ENCODE measurements at places on chromosomes 6 and 20.

DNA sequence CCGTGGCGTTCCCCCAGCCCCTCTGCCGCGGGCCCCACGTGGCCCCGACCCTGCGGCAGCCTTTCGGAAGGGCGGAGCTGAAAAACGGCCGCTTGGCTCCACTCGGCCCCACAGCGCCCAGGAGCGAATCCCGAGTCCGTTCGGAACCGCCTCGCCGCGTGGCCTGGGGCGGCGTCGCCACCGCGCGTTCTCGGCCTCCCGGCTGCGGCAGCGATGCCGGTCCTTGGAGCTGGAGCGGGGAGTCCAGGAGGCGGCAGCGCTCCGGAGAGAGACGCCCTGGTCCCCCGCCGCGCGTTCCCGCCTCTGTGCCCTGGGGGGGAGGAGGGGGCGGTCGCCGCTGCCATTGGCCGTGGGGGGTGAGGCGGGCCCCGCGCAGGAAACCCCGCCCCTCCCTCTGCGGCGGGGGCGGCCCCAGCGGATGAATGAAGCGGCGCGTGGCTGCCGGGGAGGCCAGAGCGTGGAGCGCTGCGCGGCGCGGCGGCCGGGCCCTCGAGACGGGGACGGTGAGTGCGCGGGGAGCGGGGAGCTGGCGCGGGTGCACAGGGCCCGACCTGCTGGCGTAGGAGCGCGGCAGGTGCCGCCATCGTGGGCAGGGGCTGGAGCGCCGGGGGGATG lies at the start of gene SLCO4A1:
TSS of gene SLCO4A1 (plus strand) at position 453 of the 615 bp plus-strand sequence. CDS start 13,952 bp downstream, outside the sequence.
- peak; percentile 25 for DNase-seq

- no peak for DNase-seq
These were observed 91.6 kb downstream of the LINC00237 start for GRCh38 chr20:21014528-21014927.

GRCh38 chr6:30325150-30325872 lies 1.4 kb upstream of the TRIM39 start:
- DNase-seq: no peak

DNA sequence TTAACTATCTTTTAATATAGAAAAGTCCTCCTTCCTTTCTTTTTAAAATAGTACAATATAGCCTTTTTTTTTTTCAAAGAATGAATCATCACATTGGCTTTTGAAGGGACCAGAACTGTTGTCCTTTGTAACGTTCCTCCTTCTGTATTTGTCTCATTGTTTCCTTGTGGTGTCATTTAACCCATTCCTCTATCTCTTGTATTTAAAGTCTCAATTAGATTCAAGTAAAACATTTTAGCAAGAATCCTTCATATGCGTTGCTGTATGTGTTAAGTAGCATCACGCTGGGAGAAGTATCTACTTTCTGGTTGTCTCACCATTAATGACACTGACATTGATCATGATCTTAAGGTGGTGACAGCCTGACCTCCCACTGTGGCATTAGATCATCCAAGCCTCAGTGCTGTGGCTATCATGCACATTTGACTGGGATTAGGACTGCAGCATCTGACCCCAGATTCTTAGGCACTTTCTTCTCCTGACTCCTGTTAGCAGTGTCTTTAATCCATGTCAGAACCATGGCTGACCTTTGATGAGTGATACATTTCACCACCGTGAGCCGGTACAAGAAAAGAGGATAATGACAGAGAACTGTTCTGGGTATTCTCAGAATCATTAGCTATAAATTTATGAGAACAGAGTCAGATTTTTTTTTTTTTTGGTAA lies 67.5 kb upstream of the TFB1M start:
- DNase-seq: no peak

- DNase-seq: no peak
These were observed 130.0 kb downstream of the DLL1 start for GRCh38 chr6:170160628-170161611.

GRCh38 chr6:159170333-159170672 lies 1.1 kb downstream of the FNDC1 start:
- DNase-seq: no peak

GRCh38 chr20:42186337-42186736 lies 568.2 kb upstream of the CHD6 start:
- no peak for DNase-seq

DNA sequence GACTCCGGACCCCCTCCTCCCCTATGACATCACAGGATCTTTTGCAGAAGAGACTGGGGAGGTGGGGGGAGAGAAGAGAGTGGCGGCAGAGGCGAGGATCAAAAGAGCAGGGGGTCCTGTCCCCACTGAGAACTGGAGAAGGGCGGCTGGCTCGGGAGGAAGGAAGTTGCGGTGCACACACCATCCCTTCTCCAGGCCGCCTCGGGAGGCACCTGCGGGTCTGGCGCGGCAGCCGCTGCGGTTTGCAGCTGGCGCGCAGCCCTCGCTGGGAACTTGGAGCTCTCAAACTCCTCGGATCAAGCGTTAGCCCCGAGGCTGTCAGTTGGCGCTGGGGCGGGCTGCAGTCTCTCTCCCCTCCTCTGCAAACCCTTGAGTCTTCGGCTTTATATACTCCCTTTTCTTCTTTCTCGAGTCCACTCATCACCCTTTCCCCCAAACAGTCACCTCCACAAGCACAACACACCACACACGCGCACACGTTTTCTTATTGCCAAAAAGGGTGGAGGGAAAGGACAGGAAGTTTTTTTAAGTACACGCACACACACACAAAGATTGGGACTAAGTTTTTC lies 180.7 kb downstream of the TBXT start:
- no peak for DNase-seq

DNA sequence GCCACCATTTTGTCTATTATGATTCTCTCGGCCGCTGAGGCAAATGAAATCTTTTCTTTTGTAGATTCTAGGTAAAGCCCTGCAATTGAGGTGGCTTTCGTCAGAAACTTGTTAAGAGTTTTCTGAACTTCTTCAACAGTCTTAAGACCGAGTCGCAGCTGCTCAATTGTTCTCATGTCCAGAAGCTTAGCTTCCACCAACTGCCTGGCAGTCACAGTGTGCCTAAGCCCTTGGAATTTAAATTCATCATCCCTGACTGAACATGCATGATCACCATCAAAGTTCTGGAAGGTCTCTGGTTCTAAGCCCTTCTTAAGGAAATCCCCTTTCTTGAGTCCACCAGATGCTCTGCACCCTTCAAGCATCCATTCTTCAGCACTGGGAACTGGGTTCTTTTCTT lies 25.7 kb downstream of the DST start:
- DNase-seq: no peak

GRCh38 chr6:135323979-135324378 lies 142.9 kb downstream of the MYB start:
- DNase-seq: no peak

DNA sequence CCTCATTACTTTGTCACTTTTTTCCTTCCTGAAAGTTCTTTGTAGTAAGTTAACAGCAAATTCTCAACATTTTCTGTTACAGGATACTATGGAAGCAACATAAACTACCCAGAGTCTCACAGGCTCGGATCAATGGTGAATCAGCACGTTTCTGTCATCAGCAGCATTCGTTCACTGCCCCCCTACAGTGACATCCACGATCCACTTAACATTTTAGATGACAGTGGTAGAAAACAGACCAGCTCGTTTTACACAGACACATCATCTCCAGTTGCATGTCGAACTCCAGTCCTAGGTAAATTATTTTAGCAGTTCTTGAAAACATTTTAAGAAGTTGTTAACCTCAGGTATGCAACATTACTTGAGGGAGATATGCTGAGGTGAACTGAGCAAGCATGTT lies 51.6 kb downstream of the RFX6 start:
- no peak for DNase-seq

DNA sequence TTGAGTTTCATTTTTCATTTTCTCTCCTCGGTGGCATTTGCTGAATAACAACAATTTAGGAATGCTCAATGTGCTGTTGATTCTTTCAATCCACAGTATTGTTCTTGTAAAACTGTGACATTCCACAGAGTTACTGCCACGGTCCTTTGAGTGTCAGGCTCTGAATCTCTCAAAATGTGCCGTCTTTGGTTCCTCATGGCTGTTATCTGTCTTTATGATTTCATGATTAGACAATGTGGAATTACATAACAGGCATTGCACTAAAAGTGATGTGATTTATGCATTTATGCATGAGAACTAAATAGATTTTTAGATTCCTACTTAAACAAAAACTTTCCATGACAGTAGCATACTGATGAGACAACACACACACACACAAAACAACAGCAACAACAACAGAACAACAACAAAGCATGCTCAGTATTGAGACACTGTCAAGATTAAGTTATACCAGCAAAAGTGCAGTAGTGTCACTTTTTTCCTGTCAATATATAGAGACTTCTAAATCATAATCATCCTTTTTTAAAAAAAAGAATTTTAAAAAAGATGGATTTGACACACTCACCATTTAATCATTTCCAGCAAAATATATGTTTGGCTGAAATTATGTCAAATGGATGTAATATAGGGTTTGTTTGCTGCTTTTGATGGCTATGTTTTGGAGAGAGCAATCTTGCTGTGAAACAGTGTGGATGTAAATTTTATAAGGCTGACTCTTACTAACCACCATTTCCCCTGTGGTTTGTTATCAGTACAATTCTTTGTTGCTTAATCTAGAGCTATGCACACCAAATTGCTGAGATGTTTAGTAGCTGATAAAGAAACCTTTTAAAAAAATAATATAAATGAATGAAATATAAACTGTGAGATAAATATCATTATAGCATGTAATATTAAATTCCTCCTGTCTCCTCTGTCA lies 88.1 kb downstream of the SNAP25 start:
- DNase-seq: no peak

DNA sequence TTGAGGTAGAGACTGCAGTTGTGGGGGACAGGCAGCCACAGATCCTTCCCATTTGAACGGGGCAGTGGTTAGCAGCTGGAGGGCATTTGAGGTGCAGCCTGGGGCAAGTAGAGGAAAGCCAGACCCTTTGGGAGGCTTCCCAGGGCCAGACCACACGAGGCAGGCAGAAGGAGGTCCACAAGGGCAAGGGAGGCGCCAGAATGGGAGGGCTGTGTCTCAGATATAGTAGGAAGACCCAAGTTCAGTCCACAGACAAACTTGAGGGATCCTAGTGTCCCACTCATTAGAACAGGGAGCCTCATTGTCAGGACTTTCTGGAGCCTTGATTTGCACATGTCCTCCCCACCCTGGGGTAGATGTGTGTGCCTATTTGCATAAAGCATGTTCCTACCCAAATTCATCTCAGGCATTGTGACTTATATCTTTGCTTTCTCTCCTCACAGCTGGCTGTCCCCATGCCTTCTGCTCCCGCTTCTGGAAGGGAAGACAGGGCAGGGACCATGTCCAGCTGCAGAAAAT lies 166.0 kb downstream of the VEGFA start:
- DNase-seq: no peak

GRCh38 chr6:55141611-55142010 lies 32.7 kb upstream of the HCRTR2 start:
- DNase-seq: no peak

DNA sequence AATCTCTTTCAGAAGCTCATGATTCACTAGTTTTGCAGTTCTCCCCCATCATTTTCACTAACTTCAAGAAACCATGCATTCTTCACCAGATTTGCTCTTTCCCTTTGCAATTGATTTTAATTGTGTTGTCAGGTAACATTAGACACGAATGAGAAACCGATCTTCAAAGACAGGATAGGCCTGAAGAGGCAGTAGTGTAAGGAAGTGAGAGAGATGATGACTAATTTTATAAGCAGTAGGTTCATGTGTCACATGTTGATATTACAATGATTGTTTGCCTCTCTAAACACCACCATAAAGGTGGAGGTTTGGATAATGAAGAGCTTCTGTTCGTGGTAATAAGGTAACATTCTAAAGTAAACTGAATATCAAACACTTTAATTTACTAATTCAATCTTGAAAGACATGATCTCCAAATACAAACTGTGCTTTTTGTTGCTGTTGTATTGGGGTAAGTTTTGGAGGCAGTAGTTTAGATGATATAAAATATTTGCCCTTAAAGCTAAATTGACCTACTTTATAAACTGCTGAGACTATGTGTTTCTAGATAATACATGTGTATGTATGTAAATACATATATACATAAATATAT lies 207.2 kb downstream of the PHACTR1 start:
- no peak for DNase-seq

GRCh38 chr6:78614961-78615360 lies 252.4 kb upstream of the IRAK1BP1 start:
- DNase-seq: no peak

DNA sequence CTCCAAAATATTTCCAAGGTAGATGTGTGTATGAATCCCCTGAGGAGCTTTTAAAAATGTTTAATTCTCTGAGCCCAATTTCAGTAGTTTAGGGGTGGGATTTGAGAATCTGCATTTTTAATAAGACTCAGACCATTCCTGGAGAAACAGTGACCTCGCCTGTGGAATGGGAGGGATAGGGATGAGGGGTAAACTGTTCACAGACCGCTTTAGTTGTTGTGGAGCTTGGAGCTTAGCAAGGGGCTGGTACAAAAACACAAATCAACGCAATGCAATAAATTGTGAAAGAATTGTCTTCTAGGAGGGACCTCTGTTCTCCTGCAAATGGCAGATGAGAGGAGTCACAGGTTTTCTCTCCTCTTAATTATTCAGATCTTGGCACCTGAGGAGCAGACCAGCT lies 239.3 kb upstream of the SULF2 start:
- no peak for DNase-seq

GRCh38 chr6:91683240-91683639 lies 1096.4 kb upstream of the MAP3K7 start:
- no peak for DNase-seq

- DNase-seq: peak; percentile 18
These were observed 192.8 kb downstream of the LY86 start for GRCh38 chr6:6781172-6781872.

- DNase-seq: no peak
These were observed 97.9 kb upstream of the MTHFD1L start for GRCh38 chr6:150767571-150768018.

- no peak for DNase-seq
These were observed 20.6 kb downstream of the PLEKHG1 start for GRCh38 chr6:150620244-150620643.

DNA sequence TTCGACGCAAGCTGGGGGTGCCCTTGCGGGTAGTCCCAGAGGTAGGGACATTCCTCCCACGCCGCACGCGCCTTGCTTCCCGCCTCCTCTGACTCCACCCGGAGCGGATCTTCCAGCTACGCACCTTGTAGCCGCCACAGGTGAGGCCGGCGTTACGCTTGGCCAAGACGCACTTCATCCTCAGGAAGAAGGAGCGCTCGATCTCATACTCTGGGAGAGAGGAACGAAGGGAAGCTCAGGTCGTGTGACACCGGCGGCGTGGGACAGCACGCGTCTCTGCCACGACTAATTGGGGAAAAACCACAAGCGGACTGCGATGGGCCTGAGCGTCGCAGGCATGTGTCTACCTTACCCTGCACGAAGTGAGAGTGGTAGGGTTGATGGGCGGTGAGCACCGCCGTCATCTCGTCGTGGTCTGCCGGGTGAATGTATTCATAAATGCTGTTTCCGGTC lies 15.5 kb downstream of the SIM1 start:
- DNase-seq: no peak

GRCh38 chr6:140319209-140319608 lies 944.8 kb upstream of the CITED2 start:
- no peak for DNase-seq

All from nucleus accumbens (tissue), 56 donors.